Femur (tissue), 1 donor: ENCODE measurements at places on chromosomes 13 and 19.

- no peak for DNase-seq
These were observed 791.7 kb upstream of the PCDH20 start for GRCh38 chr13:62207388-62207787.

DNA sequence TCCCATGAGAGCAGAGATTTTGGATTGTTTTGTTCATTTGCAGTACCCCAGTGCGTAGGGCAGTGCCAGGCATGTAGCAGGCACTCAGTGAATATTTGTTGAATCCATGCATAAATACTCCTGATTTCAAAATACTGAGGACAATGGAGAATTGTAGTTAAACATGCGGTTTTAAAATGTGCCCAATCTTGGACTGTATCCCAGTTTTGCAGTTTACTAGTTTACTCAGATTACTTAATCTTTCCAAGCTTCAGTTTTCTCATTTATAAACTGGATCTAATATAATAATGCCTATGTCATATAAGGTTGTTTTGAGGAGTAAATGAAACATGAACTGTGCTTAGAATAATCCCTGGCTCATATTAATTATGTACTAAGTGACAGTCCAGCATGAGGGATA is 39.0 kb downstream of the RCBTB2 start:
- DNase-seq: no peak

DNA sequence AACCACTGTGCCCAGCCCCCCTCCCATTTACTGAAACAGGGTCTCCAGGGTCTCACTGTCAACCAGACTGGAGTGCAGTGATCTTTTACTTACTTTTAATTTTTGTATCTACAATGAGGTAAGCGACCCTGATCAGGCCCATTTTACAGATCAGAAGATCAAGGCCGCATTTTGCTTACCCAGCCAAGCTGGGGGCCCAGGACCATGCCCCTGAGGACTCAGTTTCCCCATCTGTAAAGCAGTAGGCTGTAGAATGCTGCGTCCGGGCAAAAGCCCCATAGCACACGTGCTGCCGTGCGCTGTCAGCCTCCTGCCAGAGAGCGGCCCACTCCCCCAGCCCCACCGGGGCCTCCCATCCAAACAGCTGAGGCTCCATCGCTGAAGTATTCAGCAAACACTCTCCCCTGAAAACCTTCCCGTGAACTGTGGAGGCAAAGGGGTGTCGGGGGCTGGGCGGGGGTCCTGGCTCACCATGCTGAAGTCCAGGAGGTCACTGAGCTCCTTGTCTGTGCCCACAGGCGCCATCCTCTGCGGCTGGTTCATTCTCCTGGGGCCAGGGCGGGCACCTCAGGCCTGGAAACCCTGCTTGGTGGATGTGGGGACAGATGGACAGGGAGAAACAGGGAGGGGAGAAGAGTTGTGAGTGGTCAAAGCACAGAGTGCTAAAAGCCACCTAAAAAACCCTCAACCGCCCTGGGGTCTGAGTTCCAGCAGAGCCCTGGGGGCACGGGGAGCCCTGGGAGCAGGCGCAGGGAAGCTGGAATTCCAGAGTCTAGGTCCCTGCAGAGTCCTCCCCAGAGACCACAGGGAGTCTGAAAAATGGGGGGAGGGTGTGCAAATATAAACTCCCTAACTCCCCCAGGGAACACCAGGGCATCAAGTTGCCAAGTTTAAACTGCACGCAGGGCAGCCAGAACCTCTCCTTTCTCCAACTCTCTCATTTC is 2.4 kb downstream of the TCF3 start:
- no peak for DNase-seq

DNA sequence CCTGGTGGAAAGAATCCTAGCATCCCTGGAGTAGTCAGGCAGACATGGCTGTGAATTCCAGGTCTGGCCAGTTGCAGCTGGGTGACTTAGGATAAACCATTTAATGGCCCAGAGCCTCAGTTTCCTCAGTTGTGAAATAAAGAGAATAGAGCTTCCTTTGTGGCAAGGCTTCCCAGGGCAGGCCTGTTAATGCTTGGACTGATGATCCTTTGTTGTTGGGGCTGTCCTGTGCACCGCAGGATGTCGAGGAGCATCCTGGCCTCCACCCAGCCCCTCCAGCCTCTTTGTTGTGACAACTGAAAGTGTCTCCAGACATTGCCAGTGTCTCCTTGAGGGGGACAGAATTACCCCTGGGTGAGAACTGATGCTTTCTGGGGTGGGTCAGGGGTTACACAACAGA is 16.3 kb downstream of the LYL1 start:
- no peak for DNase-seq
